ENCODE measurements at places on chromosomes 3 and 15.

- no peak for DNase-seq
Observed at GRCh38 chr15:73176598-73176997, 124.3 kb downstream of the NEO1 start.

GRCh38 chr3:72036899-72037298, 252.0 kb upstream of the PROK2 start:
- no peak for DNase-seq

DNA sequence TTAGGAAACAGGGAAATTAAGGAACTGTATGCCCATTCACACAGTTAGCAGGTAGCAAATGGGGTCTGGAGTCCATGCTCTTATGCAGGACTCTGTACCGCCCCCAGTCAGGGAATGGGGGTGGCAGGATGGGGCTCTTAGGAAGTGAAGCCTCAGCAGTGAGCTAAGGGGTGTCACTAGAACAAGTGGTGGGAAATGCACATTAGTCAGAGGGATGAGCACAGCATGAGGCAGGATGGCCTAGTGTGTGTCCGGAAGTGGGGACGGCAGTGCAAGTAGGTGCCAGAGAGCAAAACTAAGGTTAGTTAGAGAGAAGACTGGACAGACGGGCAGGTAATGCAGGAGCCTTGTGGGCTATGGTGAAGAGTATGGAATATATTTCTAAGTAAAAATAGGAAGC, 60.7 kb downstream of the ST3GAL6 start:
- DNase-seq, result no peak

- DNase-seq, result no peak
Observed at GRCh38 chr15:85592148-85592547, 202.6 kb downstream of the KLHL25 start.

GRCh38 chr3:123739754-123740153, 144.4 kb downstream of the MYLK start:
- DNase-seq, result no peak

- peak; percentile 52 for DNase-seq
Observed at GRCh38 chr3:188956839-188957489, 214.8 kb upstream of the TPRG1 start.

DNA sequence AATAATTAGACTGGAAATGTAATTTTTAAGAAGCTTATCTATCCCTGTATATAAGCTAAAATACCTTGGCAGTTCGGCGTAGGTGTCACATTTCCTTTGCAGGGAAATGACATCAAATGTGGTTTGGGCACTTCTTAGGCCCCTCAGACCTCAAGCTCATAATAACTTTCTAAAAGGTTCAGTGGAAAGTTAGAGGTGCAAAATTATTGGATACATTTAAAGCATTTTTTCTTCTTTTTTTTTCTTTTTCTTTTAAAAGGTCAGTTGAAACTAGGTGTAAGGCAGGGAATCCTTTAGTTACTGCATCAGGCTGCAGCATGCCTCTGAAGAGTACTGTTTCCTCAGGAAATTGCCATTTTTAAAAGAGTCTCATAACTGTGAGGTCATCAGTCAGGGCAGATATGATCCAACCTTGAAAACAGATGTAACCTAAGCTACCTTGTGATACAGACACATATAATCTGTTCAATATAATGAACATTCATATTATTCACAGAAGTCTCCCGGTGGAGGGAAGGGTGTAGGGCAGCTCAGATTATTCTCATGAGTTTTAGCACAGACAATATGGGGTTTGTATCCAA, 4.8 kb downstream of the SACM1L start:
- peak; percentile 79 for DNase-seq

- DNase-seq, result no peak
Observed at GRCh38 chr15:47129033-47129432, 588.3 kb upstream of the SEMA6D start.

DNA sequence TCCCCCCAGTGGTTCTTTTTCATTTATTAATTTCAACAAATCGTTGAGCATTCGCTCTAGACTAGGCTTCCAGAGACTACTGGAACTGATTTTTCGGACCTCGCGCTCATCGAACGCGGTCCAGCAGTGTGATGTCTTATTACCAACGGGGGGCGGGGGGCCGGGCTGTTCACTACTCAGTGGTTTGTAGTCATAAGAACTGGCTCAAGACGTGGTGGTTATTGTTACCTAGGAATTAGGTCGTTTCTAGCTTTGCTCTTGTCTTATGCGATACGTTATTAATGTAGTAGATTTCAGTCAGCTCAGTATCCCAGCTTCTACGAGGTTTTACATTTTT, 858 bp downstream of the RBM5 start:
- DNase-seq, result no peak

GRCh38 chr3:168860028-168860427, 764.3 kb upstream of the GOLIM4 start:
- no peak for DNase-seq

GRCh38 chr3:11906407-11906806, 59.7 kb upstream of the TAMM41 start:
- DNase-seq, result no peak

- DNase-seq, result no peak
Observed at GRCh38 chr3:12194209-12194608, 35.5 kb upstream of the TIMP4 start.

DNA sequence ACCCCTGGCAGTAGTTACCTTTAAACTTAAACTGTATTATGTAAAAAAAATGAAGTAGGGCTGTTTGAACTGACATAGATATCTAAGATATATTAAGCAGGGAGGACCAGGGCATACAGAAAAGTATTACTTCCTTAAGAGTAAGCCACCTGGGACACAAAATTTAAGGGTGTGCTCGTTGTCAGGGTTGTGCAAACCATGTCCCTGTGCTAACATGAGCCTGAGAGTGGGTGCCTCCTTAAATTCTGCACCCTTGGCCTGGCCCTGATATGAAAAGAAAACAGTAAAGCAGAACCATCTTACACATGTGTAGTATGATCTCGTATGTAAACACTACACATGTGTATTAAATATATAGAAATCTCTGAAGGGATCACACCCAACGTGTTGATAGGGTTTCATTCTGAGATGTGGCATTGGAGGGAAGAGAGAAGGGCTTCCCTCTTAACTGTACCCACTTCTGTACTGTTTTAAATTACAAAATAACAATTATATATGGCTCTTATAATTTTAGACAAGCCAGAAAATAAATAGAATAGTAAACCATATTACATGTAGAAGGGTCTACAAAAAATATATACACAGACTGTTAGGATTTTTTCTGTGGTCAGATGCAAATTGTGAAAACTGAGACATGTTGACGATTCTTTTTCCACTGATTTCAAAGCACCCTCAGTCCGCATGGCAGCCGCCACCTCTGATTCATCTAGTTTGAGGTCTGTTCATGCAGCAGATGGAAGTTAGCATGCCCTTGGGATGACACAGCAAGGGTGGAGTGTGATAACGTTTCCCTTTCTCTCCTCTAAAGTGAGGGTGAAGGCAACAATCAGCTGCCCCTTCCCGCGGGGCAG, 400.8 kb upstream of the PROK2 start:
- no peak for DNase-seq

DNA sequence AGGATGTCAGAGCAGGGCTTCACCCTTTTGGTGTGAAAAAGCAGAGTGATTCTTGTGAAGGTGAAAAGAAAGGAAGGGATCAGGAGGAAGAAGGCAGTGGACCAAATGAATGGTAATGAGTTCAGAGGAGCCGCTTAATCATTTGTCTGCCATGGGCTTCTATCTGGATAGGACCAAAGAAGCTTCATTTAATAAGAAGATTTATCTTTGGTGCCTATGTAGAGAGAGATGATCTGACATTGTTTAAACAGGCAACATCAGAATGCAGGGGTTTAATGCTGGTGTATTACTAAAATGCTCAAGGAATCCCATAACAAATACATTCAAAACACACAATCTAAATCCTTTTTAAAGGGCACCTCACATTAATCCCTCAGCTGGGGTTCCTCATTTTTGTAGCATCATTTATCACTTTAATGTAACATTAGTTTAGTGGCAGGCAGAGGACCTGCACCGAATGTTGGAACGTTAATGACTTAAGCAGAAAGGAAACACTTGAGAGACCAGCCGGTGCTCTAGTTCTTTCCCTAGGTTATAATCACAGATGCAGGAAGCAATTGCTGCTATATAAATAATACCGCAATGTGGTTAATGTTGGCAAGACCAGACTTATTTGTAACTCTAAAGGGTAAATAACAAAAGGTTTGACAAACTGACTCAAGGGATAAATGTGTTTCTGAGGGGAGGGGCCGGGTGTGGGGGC, 27.9 kb upstream of the IL1RAP start:
- no peak for DNase-seq

DNA sequence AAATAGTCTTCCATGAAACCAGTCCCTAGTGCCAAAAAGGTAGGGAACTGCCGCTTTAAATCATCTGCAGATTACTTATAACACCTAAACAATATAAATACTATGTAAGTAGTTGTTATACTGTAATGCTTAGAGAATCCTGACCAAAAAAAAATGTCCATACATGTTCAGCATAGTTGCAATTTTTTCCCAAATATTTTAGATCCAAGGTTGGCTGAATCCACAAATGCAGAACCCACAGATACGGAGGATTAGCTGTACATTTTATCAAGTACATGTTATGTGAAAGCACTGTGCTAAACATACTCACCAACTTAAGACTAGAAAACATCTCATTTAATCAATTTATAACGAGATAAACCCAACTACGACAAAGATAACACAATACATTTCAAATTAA, 9.3 kb downstream of the MSL2 start:
- DNase-seq, result no peak

- no peak for DNase-seq
Observed at GRCh38 chr3:36992806-36993325, at the start of gene EPM2AIP1. TSS of gene EPM2AIP1 (minus strand) at chr3:36993131. CDS start at chr3:36993077, 54 bp downstream.

- DNase-seq, result no peak
Observed at GRCh38 chr3:17190353-17191078, 305.8 kb downstream of the PLCL2 start.

GRCh38 chr3:101722394-101723173, 1.8 kb upstream of the CEP97 start:
- DNase-seq, result peak; percentile 47

- peak; percentile 69 for DNase-seq
Observed at GRCh38 chr3:152299249-152299976, 30.7 kb downstream of the MBNL1 start.

DNA sequence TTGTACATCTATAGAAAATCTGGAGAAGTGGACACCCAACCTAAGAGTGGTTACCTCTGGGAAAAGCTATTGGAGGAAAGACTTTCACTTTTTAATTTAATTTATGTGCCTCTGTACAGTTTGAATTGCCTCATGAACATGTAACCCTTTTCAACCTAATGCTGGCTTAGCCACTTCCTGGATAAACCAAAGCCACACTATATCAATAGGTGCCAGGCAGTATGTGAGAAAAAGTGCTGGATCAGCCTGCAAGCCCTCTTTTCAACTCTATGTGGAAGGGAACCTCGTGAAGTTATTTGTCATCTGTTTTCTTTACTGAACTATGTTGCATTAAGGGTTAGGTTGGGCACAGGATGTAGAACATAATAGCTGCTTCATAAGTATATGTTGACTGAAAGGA, 9.3 kb upstream of the TOPAZ1 start:
- no peak for DNase-seq

- peak; percentile 72 for DNase-seq
Observed at GRCh38 chr15:42704492-42704926, 32.4 kb downstream of the CDAN1 start.

DNA sequence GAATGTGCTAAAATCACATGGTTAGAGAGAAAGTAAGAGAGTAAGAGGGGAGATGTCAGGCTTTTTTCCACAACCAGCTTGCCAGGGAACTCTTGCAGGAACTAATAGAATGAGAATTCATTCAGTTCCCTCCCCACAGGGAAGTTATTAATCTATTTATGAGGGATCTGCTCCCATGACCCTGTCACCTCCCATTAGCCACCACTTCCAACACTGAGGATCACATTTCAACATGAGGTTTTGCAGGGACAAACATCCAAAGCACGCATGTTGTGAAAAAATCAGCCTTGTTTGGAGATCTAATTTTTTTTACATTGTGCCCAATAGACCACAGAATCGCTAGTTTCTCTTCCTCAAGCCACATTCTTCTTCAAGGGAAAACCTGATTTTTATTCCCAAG, 904.0 kb downstream of the TBL1XR1 start:
- DNase-seq, result no peak

DNA sequence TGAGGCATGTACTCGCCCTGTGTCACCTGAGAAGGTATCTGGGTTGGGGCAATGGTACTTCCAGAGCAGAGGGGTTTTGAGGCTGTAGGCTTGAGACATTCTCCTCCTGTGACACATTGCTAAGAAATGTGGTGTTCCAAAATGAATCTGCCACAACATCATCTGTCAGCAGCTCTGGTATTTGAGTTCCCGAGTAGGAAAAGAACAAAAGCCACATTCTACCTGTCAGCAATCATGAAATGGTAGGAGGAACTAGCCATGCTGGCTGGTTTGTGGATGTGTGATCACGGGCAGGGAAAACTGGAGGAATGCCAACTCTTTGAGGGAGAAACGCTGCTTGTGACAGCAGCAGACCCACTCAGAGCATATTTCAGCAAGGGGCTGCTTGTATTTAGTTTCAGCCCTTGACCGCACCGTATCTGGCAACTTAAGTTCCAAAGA, 579.4 kb upstream of the TBL1XR1 start:
- DNase-seq, result no peak

DNA sequence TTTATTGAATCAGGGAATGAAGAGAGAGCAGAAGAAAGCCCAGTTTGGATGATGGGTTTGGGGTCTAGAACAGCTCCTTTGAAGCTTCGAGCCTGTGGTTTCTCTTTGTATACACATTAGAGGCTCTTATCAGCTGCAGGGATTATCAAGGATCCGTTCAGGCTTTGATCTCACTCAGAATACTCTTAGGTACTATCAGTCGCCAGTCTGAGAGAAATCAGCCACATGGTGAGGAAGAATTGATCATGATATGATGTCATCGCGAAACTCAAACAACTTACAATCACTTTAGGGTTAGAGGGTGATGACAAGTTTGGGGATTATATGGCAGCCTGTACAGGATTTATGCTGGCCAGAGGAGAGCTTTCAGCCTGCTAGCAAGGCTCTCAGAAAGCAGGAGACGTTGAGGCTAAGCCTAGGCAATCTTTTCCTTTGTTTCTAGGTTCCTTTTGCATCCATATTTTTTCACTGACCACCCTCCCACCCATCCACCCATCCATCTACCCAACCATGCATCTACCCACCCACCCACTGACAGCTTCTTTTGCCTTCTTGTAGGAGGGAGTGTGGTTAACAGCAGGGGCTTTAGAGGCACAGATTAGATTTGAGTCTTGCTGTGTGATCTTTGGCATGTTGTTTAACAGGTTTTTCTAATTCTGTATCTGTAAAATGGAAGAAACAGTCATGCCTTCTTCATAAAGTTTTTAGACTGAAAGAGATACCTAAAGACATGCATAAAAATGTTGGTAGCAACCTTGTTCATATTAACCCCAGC, 330.4 kb upstream of the LRRFIP2 start:
- DNase-seq, result no peak

GRCh38 chr3:56899851-56900250, 98.1 kb upstream of the ARHGEF3 start:
- DNase-seq, result no peak
